AG09309 (cell line): ENCODE measurements at places on chromosomes 3 and 15.

GRCh38 chr15:71892335-71892734 lies 82.0 kb downstream of the NR2E3 start:
- DNase-seq = no peak

DNA sequence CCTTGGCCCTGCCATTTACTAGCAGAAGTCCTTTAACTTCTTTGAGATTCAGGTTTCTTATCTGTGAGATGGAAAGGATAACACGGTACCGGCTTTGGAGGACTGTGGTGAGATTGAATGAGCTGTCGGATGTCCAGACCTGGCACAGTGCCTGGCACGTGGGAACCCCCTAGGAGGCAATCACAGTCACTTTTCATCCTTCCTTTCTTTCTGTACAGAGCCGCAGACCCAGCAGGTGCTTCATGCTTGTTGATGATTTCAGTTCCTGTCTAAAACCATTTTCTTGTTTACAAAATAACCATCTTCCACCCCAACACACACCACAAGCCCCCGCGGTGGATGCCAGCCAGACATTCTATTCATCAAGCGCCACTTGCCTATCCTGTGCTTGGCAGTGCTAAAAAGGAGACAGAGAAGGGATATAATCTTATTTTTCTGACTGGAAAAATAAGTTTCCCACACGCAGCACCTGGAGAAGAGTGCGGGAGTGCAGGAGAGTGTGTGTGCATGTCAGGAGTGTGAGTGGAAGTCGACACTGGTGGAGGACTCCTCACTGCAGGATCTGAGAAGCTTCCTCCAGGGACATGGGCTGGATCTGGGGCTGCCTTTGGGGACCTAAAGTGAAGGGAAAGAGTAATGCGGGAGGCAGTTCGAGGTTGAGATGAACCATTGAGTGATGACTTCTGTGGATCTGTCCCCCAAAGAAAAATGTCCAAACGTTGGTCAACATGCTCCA lies 85.7 kb downstream of the ST6GAL1 start:
- DNase-seq = no peak

- DNase-seq = no peak
Observed at GRCh38 chr3:58038675-58039292, 30.6 kb downstream of the FLNB start.

DNA sequence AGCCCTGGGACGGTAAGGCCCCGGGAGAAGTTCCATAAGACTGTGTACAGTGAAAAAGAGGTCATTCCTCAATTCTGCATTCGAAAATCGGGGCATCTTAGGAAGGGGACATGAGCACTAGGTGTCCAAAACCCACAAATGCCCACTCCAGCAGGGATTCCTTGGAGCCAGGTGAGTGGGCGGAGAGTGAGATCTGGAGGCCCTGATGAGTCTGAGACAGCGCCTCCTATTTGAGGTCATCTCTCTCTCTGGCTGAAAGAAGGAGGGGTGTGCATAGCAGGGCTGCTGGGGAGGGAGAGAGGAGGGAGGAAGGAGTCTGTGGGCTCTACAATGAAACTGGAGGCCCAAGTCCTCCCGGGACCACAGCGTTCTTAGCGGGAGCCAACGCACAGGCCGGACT lies 38.1 kb upstream of the LACTB start:
- no peak for DNase-seq

- no peak for DNase-seq
Observed at GRCh38 chr15:52217186-52217585, 26.0 kb upstream of the GNB5 start.

DNA sequence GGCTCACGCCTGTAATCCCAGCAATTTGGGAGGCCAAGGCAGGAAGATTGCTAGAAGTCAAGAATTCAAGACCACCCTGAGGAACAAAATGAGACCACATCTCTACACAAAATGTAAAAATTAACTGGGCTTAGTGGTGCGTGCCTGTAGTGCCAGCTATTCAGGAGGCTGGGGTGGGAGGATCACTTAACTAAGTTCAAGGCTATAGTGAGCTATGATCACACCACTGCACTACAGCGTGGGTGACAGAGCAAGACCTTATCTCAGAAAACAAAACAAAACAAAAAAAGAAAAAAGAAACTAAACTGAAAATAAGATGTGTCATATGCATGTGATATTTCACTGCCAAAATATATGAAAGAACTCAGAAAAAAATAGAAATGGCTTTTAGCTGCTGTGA lies 243.3 kb upstream of the CCDC54 start:
- DNase-seq = no peak

- DNase-seq = peak; percentile 97
Observed at GRCh38 chr3:172082269-172082668, 42.9 kb downstream of the FNDC3B start.

GRCh38 chr3:129304962-129305222 lies 26.2 kb downstream of the HMCES start:
- no peak for DNase-seq

DNA sequence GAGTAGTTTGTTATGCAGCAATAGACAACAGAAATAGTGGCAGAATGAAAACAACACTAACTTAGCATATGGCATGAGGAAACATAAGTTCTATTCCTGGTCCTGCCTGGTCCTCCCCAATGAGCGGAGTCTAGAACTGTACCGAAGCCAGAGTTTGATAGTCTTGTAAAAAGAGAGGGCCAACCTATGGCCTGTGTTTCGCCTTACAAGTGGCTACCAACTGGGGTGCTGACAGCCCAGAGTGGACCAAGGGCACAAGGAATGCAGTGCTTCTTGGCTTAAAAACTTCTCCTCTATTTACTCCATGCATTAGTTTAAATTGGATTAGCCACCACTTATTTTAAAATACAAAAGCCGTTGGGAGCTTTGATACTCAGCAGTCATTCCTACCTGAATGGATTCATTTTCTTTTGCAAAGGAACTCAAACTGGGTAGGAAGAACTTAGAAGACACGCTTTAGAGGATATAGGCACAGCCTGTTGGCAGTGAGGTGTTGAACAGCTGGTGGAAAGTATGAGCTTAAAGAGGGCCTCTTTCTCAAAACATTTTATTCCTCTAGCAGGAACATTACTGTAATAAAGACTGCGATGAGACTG lies 302.9 kb downstream of the PLCL2 start:
- no peak for DNase-seq

DNA sequence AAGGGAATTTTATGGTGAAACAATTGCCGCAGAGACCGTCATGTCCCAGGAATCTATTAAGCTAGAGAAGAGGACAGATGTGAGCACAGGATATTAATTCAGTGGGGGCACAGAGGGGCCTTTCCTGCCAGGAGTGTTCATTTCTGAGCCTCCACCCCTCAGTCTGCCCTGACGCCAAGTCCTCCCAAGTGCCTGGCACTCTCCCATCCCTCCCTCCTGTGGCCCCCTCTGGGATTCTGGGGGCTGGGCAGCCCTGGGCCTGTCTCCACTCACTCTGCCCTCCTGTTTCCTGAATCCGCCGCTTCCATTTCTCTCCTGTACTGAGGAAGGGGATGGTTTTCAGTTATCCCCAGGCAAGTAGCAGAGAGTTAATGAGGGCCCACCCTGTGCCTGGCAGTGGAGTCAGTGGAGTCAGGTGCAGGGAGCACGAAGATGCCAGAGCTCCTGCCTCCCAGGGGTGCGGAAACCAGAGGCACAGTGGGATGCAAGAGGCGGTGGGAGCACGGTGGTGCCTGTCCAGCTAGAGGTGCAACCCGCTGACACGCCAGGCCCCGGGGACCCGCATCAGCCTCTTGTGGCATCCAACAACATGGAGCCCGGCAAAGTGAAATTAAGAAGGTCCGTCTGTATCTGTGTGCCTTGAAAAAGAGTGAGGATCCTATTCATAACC lies 212.5 kb downstream of the XXYLT1 start:
- no peak for DNase-seq

GRCh38 chr3:128473737-128474136 lies 7.0 kb upstream of the DNAJB8 start:
- no peak for DNase-seq

DNA sequence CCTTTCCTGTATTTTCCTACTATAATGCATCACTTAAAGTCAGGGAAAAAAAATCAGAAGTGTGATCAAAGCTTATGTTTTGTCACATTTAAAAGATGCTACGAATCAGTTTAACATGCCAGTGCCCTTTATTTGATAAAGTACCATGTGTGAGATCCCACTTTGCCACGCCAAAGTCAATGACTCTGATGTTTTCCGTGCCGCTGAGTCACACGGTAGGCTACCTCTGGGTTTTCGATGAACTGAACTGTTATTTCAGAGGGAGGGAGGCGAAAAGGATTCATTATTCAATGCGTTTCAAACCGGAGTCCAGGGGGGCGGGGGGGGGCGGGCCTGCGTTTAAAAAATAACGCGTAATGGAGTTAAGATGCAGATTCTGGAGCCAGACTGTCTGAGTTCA lies 203.0 kb downstream of the ABHD5 start:
- DNase-seq = no peak

DNA sequence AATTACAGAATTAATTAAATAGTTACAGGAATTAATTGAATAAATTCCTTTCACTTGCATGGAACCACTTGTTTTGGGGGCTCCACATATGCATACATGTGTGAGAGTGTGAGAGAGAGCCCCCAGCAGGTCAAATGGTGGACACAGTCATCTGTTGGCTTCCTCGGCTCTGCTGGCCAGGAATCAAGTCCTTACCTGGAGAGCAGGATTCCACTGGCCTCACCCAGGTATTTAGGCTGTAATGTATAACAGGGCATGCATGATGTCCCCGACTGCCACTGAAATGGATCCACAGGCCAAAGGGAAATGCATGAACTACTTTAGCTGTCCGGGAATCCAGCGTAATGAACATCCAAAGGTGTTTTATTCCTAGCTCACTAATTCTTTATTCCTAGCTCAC lies 139.7 kb upstream of the SMAD3 start:
- DNase-seq = no peak

- no peak for DNase-seq
Observed at GRCh38 chr3:179446501-179446900, 4.8 kb downstream of the GNB4 start.

DNA sequence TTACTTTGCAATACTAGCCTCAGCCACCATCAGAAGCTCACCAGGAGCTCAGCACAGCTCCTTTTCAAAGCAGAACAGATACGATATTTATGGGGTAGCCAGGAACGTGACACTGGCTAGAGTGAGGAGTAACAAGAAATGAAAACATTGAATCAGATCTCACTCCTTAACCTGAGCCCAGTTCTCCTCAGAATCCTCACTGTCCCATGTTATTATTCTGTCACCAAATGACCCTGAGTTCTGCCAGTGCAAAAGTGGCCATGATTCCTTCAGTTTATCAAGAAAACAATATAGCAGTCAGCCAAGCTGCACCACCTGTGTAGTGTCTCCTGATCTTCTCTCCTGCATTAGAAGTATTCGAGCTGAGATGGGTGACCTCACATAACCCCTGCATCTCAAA lies 956.7 kb downstream of the TUSC7 start:
- DNase-seq = no peak

- no peak for DNase-seq
Observed at GRCh38 chr3:47008234-47008796, 28.8 kb downstream of the NBEAL2 start.

- DNase-seq = no peak
Observed at GRCh38 chr3:43676441-43676840, 14.3 kb upstream of the ABHD5 start.
